Hepatocyte (in vitro differentiated cells): ENCODE measurements at places on chromosomes 4 and X.

GRCh38 chr4:180240670-180241069 lies 2002.5 kb upstream of the TENM3 start:
- DNase-seq, result no peak

DNA sequence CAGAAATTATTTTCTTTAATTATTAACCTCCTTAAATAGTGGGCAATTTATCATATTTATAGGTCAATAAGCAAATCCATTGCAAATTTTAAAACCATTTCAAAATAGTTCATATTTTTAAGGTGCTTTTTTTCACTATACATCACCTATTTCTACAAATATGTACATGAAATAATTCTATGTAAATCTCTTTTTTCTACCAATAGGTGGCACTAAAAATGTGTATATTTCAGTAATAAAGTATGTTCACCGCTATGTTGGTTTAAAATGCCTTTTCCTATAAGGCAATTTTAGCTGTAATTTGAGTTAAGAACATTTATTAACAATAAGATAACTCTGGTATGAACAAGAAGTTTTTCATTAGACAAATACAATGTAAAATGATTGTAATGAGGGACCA lies 672.2 kb downstream of the KCTD8 start:
- peak; percentile 11 for DNase-seq

- DNase-seq, result no peak
Measured at GRCh38 chrX:65997978-65998717, 41.7 kb downstream of the VSIG4 start.

DNA sequence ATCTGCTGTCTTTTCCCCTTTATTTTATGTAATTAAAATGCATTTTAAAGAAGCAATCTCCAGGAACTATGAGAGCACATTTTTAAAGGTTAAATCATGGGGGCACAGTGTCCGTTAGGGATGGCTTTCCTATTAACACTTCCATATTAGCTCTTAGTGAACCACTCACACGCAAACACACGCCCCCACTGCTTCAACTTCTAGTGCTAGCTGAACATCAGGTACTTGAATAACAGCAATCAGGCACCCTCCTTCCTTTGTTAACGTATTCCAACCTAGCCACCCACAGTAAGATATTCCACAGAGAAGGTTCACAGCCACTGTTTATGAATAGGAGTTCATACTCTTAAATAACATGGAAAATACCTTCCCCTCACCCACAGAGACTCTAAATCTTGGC lies 9.3 kb downstream of the TMEM255A start:
- no peak for DNase-seq
